HFF-Myc (cell line): ENCODE measurements at places on chromosomes 7 and 10.

- DNase-seq = no peak
These were observed 80.2 kb downstream of the KMT2C start for GRCh38 chr7:152355474-152356057.

DNA sequence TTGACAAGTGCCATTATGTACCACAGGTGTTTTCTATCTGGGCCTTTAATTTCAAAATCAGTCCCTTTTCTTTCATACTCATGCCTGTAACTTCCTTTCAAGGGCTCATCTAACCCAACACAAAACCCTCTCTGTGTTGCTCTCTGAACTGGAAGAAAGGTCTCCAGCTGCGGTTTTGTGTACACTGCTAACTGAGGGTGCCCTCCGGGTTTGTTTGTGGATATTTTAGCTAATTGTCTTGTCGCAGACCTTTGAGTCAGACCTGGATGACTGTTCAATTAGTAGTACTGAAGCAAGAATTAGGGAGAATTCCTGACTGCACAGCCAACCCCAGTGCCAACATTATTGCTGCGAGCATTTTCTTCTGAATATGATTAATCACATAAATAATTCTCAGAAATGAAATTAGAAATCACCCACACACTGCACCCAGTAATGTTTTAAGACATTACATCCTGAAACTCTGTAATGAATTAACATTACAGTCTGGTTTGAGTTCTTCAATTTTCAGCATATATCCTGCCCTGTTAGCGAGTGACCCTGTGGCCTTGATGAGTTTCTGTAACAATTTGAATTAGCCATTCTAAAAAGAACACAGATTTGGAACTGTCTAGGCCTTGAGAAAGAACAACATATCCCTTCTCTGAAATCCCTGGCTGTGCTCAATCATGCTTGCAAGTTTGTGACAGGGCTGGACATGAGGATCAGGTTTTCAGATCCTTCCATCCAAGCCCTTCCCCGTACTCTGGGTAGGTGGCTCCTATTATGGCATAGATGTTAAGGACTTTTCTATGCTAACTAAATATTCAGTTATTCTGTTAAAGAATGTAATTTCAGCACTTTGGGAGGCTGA lies 460.1 kb downstream of the PLXDC2 start:
- DNase-seq = no peak

GRCh38 chr10:70668454-70668970 lies 3.8 kb upstream of the ADAMTS14 start:
- DNase-seq = no peak

- DNase-seq = no peak
These were observed 809.1 kb downstream of the SORCS1 start for GRCh38 chr10:106355450-106355849.

- DNase-seq = no peak
These were observed 115.4 kb downstream of the TEX36 start for GRCh38 chr10:125567529-125567928.

DNA sequence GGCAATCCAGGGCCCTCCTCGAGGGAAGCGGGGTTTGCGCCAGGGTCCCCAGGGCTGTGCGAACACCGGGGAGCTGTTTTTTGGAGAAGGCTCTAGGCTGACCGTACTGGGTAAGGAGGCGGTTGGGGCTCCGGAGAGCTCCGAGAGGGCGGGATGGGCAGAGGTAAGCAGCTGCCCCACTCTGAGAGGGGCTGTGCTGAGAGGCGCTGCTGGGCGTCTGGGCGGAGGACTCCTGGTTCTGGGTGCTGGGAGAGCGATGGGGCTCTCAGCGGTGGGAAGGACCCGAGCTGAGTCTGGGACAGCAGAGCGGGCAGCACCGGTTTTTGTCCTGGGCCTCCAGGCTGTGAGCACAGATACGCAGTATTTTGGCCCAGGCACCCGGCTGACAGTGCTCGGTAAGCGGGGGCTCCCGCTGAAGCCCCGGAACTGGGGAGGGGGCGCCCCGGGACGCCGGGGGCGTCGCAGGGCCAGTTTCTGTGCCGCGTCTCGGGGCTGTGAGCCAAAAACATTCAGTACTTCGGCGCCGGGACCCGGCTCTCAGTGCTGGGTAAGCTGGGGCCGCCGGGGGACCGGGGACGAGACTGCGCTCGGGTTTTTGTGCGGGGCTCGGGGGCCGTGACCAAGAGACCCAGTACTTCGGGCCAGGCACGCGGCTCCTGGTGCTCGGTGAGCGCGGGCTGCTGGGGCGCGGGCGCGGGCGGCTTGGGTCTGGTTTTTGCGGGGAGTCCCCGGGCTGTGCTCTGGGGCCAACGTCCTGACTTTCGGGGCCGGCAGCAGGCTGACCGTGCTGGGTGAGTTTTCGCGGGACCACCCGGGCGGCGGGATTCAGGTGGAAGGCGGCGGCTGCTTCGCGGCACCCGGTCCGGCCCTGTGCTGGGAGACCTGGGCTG lies 26.0 kb downstream of the PRSS2 start:
- DNase-seq = no peak
